ACHN (cell line): ENCODE measurements at places on chromosomes 2 and 18.

DNA sequence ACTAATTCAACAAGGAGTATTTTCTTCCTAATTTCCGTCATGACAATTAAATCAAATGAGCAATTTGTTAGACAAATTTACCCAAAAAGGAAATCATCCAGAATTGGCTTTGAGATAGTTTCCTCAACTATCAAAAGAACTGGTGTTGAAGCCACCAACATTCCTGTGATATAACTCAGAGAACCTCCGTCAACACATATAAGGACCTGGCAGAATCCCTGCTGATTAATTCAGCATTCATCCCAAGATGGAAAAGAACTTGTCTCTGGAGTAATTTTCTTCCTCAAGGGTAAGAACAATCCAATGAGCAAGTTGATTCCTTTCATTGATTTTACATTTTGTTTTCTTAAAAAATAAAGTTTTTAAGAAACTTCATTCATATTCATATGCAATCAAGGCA lies 62.0 kb downstream of the MBD2 start:
- DNase-seq: no peak

DNA sequence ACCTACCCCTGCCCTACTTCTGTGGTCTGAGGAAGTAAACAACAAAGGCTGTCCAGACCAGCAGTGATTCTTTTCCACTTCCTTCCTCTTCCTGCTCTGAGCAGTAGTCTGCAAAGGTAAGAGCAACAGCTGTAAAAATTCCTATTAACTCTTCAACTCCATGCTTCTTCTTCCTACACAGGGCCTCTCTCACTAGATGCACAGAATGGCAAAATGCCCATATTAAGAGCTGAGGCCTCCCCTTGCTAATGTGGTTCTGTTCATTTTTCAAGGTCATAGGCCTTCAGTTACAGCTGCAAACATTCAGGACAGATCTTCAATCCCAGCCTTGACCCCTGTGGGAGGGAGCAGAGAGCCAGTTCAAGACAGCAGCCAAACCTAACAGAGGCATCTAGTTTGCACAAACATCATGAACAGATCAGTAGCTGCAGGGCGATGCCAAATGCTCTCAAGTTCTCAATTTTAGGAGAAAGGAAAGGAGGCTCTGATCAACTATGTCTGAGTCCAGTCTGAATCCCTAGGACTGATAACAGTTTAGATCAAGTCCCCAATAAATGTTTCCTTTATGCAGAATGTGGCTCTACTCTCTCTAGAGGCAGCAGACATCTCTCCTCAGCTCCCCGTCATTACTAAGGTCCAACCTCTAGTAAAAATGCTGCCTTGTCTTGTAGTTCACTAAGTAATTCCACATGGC lies 20.9 kb downstream of the SLC40A1 start:
- DNase-seq: no peak

DNA sequence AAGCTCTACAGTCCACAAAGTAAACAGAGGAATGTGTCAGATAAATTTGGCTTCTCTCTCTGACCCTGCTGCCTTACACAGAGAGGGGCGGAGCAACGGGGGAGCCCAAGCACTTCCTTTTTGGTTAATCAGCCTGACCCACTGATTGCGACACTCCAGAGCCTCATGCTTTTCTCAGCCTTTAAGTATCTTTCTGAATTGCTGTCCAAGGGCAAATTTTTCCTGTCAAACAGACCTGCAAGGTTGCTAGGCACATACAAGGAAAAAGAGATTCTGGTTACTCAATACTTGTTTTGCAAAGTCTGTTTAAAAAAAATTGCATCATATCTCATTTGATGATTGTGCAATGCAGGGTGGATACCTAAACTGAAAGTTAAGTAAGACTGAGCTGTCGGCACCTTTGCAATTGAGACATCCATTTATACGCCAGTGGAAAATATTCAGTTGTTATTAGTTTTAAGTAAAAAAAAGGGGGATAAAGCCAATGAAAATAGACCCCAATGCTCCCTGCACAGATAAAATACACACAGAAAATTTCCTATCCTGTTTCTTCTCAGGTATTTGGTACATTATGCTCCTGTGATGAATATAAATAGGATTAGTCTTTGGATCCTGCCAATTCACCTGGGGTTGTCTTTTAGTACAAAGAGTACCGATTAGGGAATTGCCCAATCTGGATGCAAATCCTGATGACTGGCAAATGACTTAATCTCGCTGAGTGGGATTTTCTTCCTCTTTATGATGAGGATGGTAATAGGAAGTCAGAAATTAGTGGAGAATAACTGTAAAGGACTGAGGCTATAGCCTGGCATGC lies 260.2 kb upstream of the TRIB2 start:
- peak; percentile 39 for DNase-seq

DNA sequence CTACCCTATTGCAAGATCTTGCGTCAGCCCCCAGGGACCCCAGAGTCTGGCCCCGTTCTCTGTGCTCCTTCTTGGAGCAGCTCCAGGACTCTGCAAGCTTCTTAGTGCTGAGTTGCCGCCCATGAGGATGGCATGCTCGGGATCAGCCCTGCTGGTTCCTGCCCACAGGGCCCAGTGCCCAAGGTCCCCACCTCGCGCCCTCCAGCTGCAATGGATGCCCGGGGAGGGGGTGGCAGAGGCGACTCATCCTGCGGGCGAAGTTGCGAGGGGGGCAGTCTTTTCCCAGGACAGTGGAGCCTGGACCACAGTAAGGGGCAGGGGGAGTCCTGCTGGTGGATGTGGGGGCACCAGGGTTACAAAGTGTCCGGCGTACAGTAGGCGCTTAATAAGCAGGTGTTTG lies 261.9 kb downstream of the BCL2 start:
- DNase-seq: no peak

DNA sequence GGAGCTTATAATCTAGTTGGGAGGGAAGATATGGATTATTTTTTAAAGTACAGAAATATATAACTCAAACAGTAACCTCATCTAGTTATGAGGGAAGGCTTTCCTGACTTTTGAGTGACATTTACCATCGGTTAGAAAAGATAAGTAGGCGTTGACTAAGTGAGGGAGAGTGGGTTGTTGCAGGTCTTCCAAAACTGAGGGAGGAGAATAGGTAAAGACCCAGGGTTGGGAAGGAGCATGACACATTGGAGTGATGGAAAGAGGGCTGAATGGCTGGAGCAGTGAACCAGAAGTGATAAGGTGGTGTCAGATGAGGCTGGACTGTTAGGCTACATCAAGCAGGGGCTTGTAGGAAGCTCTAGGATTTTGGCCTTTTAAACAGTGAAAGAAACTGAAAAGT lies 10.6 kb upstream of the NUP35 start:
- DNase-seq: no peak

- DNase-seq: no peak
Measured at GRCh38 chr2:61295981-61296380, 134.0 kb downstream of the C2orf74 start.

DNA sequence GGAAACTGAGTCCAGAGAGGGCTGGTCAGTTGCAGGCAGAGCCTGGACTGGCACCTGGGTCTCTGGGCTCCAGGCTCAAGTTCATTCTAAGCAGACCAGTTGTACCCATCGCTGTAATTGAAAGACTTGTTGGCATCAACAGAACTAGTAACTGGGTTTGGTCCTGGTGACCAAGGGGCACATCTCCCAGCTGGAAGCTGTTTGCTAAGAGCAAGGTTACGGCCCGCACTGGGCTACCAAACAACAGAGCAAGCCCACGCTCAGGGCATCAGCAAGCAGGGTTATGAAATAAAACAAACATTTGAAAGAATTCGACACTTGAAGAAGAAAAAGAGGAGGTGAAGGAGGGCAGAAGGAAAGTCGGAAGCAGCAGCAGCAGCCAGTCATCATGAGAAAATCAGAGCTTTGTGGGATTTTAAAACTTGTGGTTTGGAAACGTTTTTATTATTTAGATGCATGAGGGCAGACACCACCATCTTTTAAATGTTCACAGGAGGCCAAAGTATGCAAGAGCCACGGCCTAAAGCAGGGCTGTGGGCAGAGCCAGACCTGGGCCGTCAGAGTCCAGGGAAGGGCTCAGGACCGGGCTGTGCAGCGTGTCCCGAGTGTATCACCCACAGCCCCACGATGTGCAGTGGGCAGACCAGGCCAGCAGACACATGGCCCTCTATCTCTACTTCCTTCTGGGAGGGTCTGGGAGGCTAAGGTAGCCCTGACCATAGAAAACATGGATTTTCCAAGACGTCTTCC lies 220.3 kb downstream of the BCL2 start:
- no peak for DNase-seq

DNA sequence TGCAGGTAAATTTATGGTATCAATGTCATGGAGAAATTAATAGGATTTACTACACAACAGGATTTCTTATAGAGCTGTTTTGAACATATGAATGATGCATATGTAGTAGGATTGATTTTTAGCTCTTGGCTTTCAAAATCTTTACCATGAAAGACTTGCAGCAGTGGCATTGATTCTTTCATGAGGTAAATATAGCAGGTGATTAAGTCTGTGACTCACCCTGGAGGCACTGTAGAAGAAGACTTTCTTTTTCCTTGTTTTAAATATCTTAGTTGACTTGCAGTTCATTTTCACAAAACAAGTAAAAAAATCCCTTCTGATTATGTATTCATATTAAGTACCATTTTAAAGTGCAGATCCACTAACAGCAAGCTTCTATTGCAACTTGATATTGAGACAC lies 463.0 kb downstream of the FBXO15 start:
- DNase-seq: no peak

GRCh38 chr2:567865-568638 lies 109.2 kb downstream of the TMEM18 start:
- DNase-seq: peak; percentile 4

DNA sequence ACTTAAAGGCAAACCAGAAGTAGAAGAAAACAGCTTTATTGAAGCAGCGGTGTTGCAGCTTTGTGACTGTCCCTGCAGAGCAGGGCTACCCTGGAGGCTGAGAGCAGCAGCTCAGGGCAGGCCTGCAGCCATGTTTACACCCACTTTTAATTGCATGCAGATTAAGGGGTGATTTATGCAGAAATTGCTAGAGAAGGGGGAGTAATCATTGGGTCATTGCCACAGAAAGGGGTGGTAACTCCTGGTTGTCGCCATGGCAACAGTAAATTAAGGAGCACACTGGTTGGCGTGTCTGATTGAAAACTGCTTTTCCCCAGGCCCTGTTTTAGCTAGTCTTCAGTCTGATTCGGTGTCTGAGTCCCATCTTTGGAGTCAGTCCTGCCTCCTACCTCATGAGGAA lies 195.4 kb upstream of the HDAC4 start:
- no peak for DNase-seq

- peak; percentile 32 for DNase-seq
Measured at GRCh38 chr2:210961249-210961648, 404.9 kb downstream of the CPS1 start.

- DNase-seq: no peak
Measured at GRCh38 chr18:23574611-23575308, 11.5 kb downstream of the NPC1 start.

GRCh38 chr2:558302-558642 lies 118.9 kb downstream of the TMEM18 start:
- DNase-seq: no peak

GRCh38 chr18:79952996-79953559 lies 1.6 kb upstream of the SLC66A2 start:
- DNase-seq: no peak

GRCh38 chr2:112056626-112056987 lies 1.5 kb downstream of the TMEM87B start:
- no peak for DNase-seq

DNA sequence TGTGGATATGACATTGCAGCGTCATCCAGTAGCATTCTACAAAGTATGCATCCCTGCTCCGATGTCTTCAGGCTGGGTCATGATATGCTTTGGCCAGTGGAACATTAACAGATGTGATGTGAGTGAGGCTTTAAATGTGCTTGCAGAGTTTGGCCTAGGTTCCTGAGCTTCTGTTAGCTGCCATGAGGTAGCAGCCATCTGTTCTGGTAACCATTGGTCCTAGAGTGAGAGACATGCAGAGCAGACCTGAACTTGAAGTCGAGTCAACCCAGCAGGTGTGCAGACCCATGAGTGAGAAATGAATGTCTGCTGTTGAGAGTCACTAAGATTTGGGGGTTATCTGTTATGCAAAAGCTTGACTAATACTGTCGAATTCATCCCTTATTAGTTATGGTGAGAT lies 73.8 kb upstream of the NABP1 start:
- DNase-seq: no peak
